PC-9 (cell line): ENCODE measurements at places on chromosomes 2 and 18.

- H3K4me3 ChIP-seq = no peak overlapping the region
- no peaks in the 10 kb centered on the region for H3K36me3 ChIP-seq
- no peak for DNase-seq
- H3K4me1 ChIP-seq = no peaks in the 10 kb centered on the region
- H3K27me3 ChIP-seq = 0 out of 2 replicates have a peak, but pooled peaks cover 3% of the 10 kb centered on the region
Measured at GRCh38 chr18:24877066-24877465, 416.6 kb downstream of the HRH4 start.

GRCh38 chr2:6784291-6784690 is 81.4 kb downstream of the CMPK2 start:
- H3K27ac ChIP-seq = no peak overlapping the region
- H3K4me3 ChIP-seq = no peak overlapping the region
- no peaks in the 10 kb centered on the region for H3K36me3 ChIP-seq
- peaks cover 34% of the 10 kb centered on the region for H3K27me3 ChIP-seq

DNA sequence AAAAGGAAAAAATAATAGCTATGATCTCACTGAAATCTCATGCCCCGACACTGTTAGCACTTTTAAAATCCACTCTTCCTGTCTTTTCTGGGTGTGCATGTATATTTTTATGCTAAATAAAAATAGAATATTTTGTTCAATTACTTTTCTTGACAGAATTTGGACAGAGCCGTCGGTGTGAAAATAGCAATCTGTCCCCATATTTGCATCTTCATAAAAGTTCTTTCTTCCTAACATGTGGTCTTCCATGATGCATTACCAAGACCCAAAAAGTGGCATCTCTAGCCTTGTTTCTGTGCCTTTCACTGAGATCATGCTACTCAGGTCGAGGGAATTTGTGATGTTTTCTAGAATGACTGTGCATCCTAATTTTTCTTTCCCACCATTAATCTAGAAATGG is 298.8 kb upstream of the CCDC68 start:
- H3K4me1 ChIP-seq = no peaks in the 10 kb centered on the region
- H3K4me3 ChIP-seq = no peak overlapping the region
- H3K27me3 ChIP-seq = no peaks in the 10 kb centered on the region
- no peaks in the 10 kb centered on the region for H3K36me3 ChIP-seq

DNA sequence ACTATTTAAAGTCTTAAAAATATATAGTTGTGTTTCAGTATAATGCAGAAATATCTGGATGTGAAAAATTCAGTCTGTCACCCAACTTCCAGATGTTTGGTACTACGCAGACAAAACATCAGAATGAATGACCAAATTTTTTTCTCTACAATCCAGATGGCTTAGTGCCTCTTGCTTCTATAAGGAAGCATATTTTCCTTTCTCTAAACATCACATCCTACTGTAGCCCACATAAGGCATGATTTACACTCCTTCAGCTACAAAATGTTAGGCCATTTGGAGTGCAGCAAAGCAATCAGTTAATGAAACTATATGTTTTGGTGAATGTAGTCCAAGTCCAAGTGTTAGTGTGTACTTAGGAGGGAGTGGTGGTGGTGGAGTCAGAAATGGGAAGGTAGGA is 162.9 kb upstream of the SIX2 start:
- DNase-seq = no peak
- peaks cover 73% of the 10 kb centered on the region for H3K4me1 ChIP-seq

GRCh38 chr2:215052404-215052803 is 86.0 kb downstream of the ABCA12 start:
- H3K27me3 ChIP-seq = no peaks in the 10 kb centered on the region
- H3K4me3 ChIP-seq = no peak overlapping the region
- no peak for DNase-seq

- no peak overlapping the region for H3K4me3 ChIP-seq
- H3K4me1 ChIP-seq = no peaks in the 10 kb centered on the region
- H3K36me3 ChIP-seq = no peaks in the 10 kb centered on the region
- DNase-seq = peak; percentile 26
- no peak overlapping the region for H3K27ac ChIP-seq
Measured at GRCh38 chr2:216829533-216829932, 30.3 kb downstream of the TNP1 start.
